ENCODE measurements at places on chromosomes 1 and 21. TPM values are rescaled to one million over a fixed set of nuclear protein-coding genes. Genes with fewer than 3 reads are reported as not detected.

DNA sequence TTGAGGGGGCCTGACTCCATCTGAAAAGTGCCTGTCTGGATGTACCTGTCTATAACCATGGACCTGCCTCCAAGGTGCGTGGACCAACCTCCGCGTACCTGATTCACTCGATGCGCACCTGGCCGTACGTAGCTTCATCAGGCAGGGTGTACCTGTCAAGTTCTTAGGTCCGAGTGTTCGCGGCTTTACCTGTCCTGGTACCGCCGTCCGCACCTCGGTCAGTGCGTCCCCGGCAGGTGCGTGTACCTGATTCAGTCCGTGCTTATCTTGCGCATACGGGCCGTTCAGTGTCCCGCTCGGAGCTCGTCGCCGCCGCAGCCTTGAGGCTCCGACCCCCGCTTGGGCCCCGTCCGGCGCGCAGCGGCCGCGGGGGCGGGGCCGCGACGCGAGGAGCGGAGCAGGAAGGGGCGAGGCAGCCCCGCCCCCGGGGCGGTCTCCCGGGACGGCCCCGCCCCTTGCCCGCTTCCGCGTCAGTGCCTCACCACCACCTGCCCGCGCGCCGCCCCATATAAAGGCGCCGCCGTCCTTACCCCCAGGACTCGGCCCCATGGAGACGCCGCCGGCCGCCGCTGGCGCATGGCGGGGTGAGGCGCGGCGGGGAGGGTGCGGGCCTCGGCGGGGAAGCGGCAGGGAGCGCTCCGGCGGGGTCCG, at the start of gene ZC3H12A:
Gene ZC3H12A, plus strand, starts transcription at position 535 of the 651 bp plus-strand sequence. CDS start 917 bp downstream, outside the sequence.
- peak; percentile 94 for DNase-seq

DNA sequence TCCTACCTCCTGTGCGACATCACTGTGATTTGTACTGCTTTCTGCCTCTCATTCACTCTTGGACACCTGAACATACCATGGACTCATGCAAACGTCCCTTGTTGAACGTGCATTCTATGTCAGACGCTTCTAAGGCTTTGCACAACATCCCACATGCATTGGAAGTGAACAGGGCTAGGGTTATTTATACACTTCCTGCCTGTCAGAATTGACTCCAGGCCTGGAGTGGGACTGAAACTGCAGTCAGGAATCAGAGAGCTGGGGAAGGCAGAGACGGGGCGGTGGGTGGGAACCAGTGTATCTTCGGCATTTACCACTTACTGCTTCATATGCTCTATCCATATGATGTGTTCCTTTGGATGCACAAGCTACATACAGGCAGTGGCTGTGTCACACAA, 81.4 kb upstream of the GALNT2 start:
- no peak for DNase-seq

DNA sequence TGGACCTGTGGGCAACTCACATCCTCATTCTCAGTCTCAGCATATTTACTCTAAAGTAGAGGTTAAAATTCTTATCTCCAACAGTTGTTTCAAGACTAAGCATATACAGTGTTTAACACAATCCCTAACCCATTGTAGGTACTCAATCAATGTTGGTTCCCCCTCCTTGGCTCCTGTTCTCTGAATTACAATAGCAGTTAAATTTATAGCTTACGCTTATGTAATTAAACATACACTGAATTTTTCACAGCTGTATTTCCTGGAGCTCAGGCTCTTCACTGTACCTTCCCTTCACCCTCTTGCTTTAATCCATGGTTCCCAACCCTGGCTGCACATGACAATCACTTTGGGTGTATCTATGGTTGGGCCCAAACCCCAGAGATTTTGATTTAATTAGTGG, 89.4 kb downstream of the LPAR3 start:
- DNase-seq: no peak

The SAMD11 gene
- total RNA-seq: 0.12 TPM

DNA sequence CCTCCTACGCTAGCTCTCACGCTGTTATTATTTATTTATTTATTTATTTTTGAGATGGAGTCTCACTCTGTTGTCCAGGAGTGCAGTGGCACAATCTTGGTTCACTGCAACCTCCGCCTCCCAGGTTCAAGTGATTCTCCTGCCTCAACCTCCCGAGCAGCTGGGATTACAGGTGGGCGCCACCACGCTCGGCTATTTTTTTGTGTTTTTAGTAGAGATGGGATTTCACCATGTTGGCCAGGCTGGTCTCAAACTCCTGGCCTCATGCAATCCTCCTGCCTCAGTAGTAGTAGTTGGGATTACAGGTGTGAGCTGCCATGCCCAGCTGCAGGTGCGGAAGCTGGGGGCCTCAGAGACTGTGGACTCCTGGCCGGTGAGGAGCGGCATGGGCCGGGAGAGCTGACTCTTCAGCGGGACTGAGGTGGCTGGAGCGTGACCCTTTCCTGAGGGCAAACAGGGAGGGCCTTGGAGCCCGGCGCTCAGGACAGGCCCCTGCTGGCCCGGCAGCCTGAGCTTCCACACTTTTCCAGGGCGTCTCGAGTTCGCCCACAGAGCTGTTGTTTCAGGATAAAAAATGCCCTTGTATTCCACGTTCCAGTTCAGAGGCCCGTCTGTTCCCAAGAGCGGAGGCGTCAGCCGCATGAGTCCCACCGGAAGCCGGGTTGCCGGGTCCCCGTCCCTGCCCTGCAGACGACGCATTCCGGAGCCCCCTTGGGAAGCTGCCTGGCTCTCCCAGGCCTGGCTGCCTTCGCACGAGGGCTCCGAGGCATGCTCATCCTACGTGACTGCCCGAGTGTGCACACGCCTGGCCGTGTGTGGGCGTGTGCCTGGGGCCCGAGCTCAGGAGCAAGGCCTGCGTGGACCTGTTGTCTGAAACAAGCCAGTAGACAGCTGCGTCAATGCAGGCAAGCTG, 126.2 kb downstream of the SIK1 start:
- DNase-seq: no peak

The HSD11B1 gene
- total RNA-seq: 3.1 TPM

The SON gene
- total RNA-seq: 282 TPM

DNA sequence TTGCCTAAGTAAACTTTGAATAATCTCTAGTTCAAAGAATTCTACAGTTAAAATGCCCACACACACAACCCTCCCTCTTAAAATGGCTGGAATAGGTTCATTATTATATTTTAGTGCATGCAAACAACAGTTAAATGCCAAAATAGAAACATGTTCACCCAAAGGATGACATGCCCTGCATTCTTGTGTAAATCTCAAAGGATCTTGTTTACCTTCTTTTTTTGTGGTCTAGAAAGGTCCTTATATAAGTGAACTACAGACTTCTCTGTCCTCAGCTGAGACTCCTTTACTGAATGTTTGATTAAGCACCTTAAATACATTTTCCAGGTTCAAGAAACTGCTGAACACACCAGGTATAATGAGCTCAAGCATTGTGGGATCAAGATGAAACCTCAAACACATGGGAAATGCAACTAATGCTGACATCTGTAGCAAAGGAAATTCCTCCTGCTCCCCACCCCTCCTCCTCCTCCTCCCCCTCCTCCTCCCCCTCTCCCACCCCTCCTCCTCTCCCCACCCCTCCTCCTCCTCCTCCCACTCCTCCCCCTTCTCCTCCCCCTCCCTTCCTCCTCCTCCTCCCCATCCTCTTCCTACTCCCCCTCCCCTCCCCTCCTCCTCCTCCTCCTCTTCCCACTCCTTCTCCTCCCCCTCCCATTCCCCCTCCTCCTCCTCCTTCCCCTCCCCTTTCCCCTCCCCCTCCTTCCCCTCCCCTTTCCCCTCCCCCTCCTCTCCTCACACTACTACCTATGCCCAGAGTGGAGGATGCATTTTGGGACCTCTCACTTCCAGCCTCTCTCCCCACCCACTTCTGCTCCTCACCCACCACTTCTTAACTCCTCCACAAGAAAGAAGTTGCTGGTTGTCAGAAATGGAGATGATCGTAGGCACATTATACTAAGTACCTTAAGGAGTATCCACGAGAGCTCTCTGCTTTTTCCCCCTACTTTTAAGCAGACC, 233.9 kb downstream of the MRPL39 start:
- no peak for DNase-seq

The FMN2 gene
- total RNA-seq: not detected

DNA sequence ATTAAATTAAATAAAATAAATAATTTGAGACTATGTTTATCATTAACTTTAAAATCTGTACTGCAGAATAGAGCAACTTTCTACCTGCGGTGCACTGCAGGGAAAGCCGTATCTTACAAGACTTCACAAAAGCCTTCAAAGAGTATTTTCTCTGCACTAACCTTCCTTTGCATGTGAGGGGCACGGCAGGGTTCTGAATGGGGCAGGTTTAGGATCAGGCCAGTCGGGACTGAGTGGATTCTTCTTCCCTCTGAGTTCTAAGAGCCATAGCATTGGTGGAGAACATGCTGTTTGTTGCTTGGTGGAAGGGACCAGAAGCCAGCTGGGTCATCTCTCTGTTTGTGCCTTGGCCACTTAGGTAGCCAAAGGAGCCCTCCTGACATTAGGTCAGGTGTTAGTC, 55.2 kb upstream of the LGALS8 start:
- no peak for DNase-seq

GRCh38 chr1:241695246-241696171, 43.4 kb downstream of the WDR64 start:
- DNase-seq: no peak

DNA sequence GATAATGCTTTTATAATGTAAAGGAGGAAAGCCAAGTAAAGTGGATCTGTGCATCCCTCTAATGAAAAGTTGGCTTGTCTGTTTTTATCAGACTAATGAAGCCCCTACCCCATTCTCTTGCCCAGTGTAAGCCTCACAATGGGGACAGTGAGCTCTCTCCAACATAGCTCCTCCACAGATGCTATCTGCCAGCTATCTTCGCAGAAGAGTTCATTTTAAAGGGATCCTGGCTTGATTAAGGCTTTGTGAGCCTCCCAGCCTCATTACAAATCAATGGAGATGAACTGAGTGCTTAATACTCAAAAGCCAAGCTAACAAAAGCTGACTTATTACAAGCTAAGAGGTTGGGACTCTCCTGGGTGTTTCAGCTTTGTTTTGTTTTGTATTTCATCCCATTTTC, 514.7 kb downstream of the NUF2 start:
- DNase-seq: no peak

DNA sequence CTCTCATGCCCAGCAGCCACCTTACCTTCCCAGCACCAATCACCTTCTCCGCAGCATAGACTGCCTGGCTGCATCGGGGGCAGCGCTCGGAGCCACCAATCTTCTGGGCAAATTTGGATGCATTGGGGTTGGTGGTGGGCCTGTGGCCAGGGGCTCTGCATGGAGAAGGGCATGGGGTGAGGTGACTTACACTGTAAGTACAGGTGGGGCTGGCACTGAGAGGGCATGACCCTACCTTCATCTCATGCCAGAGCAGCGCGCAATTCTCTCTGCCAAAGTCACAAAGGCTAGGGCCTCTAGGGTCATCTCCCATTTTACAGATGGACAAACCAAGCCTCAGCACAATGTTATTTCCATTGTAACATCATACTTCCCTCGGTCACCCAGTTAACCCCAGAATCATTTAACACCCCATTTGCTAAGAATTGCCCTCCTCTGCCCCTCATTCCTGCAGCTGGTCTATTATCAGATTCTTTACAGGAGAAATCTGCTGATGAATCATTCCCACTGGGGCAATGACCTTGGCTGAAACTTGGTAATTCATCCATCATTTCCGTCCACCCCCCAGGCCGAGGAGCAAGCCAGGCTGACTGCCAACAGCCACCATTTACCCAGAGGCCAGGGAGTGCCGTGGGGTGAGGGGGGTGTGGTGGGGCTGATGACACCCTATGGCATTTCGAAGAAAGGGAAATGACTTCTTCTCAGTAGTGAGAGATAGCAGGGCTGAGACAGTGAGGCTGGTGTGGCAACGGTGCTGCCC, 17.9 kb downstream of the CSRP1 start:
- DNase-seq: no peak

DNA sequence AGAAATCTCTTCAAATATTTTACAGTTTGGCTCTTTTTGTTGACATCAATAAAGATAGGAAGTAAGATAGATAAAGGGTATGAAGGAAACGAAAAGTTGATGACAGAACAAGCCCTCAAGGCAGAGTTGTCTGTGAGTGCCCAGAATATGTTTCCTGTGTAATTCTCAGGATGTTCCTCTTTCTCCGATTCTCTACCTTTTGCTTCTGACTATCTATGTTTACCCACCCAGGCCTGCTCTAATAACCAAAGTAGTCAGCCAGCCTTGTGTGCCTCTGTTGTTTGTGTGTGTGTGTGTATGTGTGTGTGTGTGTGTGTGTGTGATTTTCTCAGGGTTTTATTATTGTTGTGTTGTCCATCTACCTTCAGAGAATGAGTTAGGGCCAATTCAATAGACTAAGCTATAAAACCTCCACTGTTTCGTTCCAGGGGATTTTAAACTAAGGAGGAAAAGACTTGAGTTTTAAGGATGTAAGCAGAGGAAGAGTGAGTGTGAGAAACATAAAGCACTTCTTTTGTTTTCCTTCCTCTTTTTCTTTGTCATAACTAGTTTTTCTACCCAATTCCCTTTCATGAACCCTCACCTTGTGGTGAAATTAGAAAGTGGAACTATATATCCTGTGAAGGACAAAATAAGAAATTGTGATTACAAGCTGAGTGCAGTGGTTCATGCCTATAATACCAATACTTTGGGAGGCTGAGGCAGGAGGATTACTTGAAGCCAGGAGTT, 627.4 kb upstream of the NR5A2 start:
- DNase-seq: no peak

- no peak for DNase-seq
Observed at GRCh38 chr1:92567211-92567868, 80.6 kb upstream of the GFI1 start.

The SV2A gene
- 14.8 TPM for total RNA-seq

The SFN gene
- 0.86 TPM for total RNA-seq

GRCh38 chr1:109863667-109864046, 47.0 kb upstream of the CSF1 start:
- DNase-seq: no peak

- DNase-seq: no peak
Observed at GRCh38 chr1:211738096-211738690, 62.8 kb upstream of the NEK2 start.

GRCh38 chr1:214720561-214720960, 117.6 kb downstream of the CENPF start:
- no peak for DNase-seq

- no peak for DNase-seq
Observed at GRCh38 chr1:162475539-162476185, 22.0 kb upstream of the UHMK1 start.

GRCh38 chr1:56819387-56819899, at the start of gene FYB2:
Gene FYB2 (minus strand): TSS chr1:56819404. CDS start chr1:56819290, 114 bp downstream.
- DNase-seq: no peak

- DNase-seq: peak; percentile 36
Observed at GRCh38 chr1:228794810-228795209, 59.5 kb downstream of the RHOU start.

DNA sequence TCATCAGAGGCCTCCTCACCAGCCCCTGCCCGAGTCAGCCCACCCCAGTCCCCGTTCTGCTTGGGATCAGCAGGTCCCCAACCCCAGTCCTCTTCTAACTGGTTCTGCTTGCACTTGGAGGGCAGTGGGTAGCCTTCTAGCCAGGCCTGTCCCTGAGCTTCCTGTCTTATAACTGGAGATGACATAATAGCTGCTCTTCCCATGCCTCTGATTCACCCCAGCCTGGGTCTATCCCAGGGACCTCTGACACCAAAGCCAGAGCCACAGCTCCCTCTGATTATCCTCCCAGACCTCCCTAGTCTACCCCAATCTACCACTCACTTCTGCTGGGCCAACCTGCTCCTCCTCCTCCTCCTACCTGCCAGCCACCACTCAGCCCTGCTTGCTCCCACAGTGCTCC, 31.4 kb downstream of the IQGAP3 start:
- DNase-seq: no peak
